ENCODE measurements at places on chromosomes 6 and 20.

GRCh38 chr20:23396950-23397627 lies 24.2 kb downstream of the NAPB start:
- DNase-seq: no peak

DNA sequence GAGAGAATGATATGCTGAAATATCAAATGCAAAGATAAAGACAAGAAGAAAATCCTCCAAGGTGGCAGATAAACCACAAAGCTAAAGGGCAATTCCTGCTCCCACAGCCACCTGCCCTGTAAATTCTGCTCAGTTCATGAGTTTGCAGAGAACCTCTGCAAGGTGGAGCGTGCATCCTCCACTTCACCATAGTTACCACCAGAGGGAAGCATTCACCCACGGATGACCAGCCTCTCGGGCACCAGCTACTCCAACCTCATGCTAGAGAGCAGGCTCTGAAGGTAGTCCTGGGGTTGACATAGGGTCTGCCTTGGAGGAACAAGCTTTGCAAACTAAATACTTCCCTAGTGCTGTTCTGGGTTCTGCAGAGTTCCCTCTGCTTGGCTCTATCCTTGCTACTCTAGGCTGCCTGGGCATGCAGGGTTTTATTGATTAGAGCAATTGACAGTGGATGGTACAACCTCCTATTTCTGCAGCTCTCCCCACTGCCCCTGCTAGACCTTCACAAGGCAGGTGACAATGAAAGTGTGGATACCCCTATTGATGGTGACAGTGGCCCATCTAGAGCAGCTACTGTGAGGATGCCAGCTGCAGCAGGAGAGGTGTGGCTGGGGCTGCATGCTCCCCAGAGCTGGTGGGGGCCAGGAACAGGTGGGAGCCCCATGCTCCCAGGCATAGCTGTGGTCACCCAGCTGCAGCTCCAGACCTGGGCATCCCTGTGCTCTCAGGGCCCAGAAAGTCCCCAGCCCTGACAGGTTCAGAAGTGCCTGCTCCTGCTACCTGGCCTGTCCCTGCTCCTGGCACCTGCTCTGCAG lies 51.1 kb downstream of the GGTLC1 start:
- DNase-seq: no peak

DNA sequence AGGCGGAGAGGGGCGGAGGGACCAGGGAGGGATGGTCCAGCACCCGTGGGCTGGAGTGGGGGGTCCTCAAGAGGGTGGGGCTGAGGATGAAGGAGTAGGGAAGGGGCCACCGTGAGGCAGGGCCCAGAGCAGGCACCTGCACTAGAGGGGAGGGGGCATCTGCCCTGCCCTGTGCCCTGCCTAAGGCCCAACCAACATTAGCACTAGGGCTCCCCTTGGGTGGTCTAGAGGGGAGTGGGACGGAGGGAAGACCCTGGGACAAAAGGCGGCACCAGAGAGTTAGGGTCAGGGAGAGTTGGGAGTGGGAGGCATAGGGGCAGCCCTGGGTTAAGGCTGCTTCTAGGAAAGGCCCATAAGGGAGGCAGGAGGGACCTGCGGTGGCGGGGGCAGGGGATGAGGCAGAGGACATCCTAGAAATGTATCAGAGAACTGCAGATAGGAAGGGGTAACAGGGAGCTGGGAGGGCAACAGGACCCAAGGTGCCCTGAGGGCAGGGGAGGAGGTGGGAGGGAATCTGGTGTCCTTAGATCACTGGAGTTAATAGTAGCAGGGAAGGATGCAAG lies 24.5 kb downstream of the HLA-F start:
- no peak for DNase-seq

DNA sequence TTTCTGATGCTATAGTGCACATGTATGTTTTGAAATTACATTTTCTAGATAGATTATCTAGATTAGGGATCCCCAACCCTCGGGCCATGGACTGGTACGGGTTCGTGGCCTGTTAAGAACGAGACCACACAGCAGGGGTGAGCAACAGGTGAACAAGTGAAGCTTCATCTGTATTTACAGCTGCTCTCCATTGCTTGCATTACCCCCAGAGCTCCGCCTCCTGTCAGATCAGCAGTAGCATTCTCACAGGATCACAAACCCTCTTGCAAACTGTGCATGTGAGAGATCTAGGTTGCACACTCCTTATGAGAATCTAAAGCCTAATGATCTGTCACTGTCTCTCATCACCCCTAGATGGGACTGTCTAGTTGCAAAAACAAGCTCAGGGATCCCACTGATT lies 10.4 kb downstream of the CEP57L1 start:
- DNase-seq: no peak

DNA sequence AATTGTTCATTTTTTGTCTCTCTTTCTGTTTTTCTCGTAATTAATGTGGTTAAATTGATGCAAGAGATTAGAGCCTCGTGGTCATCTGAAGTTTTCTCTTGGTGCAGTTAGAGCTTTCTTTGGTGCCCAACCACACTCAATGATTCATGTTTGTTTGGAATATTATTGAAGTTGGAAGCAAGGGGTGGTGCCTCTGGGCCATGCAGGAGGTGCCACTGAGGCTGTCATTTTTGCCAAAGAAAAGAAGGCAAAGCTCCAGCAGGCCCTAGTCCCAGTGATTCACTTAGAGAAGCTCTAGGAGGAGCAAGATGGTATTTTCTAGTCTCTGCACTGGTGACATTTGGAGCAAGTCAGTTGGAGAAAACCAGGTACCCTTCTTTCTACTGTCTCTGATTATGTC lies 144.5 kb upstream of the RALGAPA2 start:
- DNase-seq: no peak

DNA sequence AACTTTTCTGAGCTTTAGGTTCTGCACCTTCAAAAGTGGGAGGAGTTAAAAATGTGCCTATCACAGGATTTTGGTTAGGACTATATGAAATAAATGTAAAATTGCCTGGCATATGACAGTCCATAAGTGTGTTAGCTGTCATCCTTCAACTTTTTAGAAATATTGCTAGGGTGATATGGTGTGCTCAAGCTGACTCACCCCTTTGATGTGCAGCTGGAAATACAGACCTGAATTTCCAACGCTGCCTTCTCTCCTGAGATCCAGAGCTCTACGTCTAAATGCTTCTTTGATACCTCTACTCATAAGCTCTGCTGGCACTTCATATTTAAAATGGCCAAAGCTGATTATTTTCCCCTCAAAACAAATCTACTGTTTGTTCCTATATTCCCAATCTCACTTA lies 2.7 kb downstream of the SLC35B3 start:
- DNase-seq: no peak

GRCh38 chr6:165321150-165321549 lies 11.7 kb upstream of the C6orf118 start:
- no peak for DNase-seq

DNA sequence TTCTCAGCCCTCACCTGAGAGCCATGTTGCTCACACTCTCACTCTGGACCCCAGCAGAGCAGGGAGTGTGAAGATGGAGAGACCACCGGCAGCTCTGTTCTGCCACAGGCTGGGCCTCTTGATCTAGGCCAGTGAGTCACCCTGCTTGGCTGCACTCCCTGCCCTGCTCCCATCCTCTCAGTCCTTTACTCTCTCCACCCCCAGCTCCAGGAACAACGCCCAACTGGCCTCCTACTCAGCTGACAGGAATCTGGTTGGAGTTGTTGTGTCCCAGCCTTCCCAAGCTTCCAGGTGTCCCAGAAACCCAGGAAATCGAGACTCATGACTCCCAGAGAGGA lies at the start of gene PSORS1C1:
TSS of gene PSORS1C1 (plus strand) at position 260 of the 338 bp plus-strand sequence. CDS start 14,833 bp downstream, outside the sequence.
- no peak for DNase-seq

GRCh38 chr20:40676491-40677269 lies 12.4 kb downstream of the MAFB start:
- DNase-seq: no peak

GRCh38 chr6:105793130-105793529 lies 293.0 kb upstream of the PRDM1 start:
- no peak for DNase-seq

DNA sequence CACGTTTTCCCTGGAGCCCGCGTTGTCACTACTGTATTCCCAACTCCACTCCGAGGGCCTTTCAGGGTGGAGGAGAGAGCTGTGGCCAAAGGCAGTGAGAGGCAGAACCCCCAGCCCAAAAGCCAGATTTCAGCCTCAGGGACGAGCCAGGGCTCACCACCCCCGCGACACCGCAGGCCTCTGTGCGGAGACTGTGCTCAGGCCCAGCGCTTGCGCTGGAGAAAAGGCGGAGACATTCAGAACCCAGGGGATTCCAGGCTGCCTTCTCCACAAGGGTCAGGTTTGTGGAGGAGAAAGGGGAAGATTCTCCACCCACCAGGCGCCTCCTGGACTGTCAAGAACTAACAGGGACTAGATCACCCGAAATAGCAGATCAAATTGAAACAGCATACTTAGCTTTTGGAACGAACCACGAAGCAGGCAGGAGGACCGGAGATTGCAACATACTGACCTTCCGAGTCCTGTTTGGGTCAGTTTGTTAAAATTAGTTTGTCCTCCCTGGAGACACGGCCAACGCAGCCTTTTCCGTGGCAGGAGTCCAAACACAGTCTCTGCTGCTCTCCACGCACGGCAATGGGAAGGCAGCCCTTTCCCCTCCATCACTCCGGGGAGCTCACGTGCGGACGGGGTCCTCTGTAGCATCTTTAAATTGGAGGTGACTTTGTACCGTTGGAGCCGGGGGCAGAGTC lies 14.4 kb downstream of the DLL1 start:
- DNase-seq: no peak

DNA sequence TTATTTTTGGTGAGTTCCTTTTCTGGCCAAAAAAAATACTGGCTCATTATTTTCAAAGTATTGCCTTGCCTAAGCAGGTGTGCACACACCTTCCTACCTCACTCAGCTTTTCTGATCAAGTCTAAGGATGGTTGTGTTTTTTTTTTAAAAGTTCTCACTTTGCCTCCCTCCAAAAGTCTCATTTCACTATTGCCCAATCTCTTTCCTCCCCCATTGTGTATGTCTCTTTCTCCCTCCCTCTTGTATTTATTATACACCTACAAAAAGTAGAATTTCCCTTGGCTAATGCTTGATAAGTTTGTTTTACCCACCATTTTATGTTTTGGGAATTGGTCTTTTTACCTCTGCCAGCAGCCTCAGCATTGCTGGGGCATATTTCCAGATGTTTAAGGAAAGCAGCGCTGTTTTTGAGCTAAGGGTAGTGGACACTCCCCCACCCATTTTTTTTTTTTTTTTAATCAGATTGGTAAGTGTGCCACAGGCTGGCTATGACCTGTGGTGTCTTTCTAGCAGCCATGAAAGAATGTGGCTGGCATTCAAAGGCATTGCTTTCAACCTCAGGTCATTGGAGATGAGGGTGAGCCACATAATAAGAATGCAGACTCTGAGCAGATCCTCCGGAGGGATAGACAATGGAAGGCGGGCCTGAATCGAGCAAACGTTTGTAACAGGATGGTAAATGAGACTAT lies 668.6 kb downstream of the UTRN start:
- no peak for DNase-seq

DNA sequence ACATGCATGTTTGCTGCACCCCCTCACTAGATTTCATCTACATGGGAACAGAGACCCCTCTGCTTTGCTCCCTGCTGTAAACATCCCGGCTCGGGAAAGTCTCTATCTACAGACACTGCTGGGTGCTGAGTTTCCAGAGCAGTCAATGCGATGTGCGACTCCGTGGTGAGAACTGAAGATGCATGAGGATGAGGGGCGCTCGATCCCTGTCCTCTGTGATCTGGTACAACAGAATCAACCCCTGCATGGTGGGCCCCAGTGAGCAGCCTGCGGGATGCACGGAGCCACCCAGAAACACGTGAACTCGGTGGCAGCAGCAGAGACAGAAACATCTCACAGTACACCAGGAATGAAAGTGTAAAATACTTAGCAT lies 83.1 kb downstream of the THBS2 start:
- no peak for DNase-seq

DNA sequence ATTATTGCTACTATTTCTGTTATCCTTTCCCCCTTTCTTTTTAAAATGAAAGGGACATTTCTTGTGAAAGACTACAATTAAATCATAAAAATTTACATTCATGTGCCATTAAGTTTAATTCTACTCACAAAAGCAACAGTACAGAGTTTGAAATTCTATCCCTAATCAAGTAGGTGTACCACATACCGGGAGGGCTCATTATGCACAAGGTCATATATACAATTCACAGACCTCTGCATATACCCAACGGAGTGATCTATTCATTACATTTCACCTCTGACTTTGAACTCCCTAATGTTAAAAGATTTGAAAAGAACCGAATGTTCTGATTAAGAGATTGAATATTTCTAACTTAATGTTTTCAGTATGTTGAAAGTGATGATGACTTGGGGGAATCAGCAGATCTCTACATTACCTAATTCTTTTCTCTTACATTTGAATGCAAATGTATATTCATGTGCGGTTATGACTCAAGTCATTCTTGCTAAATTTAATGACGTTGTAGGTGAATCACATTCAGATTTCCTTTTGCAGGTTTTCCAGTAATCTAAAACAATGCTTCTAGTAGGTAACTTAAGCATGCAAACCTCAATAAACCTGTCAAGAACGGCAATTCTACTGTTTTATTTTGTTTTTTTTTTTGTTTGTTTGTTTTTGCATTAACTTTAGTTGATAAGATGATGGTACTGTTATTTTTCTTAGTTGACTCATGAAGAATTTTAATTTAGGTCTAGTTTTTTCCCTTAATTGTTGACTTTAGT lies 7.3 kb downstream of the EYA4 start:
- DNase-seq: no peak

DNA sequence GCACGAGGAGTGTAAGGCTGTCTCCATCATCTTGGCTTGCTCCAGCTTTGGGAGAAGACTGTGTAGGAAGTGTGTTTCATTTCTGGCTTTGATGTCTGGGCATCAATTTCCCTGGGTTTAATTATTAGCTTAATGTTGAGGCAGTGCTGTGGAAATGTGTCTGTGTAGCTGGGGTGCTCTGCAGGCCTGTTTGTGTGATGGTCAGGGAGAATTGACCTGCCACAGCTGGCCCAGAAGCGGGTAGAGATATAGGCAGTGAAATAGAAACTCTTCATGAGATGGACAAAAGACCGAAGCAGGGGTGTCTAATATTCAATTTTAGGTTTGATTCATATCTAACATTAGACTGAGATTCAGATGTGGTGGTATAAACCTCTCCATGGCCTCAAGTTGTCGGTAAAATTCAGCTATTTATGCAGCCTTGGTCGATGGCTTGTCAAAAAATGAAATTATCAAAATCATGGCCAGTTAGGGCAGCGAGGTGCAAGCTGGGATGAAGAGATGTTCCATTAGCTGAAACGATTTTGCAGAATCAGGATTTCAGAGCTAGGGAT lies 95.3 kb upstream of the SNX9 start:
- no peak for DNase-seq

Data from NCI-H187 treated with DMSO at 0.1 percent for 48 hours (cell line).